ENCODE measurements at places on chromosomes 2 and 18.

- no peak for DNase-seq
Observed at GRCh38 chr2:95323347-95324155, 26.4 kb downstream of the KCNIP3 start.

DNA sequence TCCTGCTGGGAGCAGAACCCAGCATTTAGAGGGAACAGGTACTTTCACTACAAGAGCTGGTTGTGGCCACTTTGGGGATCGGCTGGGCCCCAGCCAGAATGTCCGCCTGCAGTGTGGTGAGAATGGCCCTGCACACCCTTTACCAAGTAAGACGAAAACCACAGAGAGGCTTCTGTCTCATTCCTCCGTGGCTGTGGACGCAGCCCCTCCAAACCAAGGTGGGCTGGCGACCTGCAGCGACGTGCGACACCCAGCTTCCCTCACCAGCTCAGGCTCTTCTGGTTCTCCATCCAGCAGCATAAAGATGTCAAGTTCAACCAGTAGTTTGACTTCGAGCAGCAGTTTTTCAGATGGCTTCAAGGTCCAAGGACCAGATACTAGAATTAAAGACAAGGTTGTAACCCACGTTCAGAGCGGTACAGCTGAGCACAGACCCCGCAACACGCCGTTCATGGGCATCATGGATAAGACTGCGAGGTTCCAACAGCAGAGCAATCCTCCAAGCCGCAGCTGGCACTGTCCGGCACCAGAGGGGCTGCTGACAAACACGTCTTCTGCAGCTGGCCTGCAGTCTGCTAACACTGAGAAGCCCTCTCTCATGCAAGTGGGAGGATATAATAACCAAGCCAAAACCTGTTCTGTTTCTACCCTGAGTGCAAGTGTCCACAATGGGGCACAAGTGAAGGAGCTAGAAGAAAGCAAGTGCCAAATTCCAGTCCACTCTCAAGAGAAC, 56.2 kb downstream of the WDSUB1 start:
- DNase-seq, result no peak

DNA sequence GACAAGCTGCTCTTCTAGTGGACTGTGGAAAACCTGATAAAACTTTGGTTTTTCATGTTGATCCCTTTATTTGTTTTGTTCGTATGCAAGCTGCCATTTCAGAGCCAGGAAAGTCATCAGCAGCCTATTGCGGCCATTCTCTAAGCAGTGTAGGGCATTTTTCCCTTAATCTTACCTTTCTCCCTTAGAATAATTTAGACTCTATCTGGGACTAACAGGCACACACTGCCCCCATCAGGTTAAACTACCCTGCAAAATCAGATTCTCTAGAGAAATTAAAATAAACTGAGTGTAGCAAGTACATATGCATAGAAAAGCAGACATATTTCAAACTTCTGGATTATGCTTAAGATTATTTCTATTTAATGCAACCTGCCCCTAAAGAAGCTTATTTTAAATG, 347.5 kb downstream of the METTL4 start:
- no peak for DNase-seq

GRCh38 chr18:50057009-50057408, 137.9 kb downstream of the MYO5B start:
- DNase-seq, result no peak

GRCh38 chr18:45825258-45826044, at the start of gene SIGLEC15:
TSS of gene SIGLEC15 (plus strand) at chr18:45825675. CDS start at chr18:45825729, 54 bp downstream.
- DNase-seq, result no peak

GRCh38 chr2:152046940-152047339, 51.9 kb downstream of the CACNB4 start:
- DNase-seq, result no peak

DNA sequence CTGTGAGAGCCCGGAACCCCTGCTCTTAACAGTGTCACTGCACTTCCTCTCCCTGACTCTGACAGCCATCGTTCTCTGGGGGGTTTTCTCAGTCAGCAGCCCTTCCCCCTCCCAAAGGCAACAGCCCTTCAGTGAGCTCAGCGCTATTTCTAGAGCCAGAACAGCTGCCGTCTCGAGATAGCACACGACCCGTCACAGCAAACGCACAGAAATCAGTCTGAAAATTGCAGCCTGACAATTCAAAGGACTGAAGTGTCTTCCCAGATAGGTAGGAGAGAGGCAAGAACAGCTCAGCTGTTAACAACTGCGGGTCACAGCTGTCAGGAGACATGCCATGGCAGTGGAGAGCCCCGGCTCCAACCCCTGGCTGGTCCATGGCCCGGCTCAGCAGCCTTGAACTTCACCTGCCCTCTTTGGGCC, 45.4 kb downstream of the ST8SIA5 start:
- DNase-seq, result no peak

DNA sequence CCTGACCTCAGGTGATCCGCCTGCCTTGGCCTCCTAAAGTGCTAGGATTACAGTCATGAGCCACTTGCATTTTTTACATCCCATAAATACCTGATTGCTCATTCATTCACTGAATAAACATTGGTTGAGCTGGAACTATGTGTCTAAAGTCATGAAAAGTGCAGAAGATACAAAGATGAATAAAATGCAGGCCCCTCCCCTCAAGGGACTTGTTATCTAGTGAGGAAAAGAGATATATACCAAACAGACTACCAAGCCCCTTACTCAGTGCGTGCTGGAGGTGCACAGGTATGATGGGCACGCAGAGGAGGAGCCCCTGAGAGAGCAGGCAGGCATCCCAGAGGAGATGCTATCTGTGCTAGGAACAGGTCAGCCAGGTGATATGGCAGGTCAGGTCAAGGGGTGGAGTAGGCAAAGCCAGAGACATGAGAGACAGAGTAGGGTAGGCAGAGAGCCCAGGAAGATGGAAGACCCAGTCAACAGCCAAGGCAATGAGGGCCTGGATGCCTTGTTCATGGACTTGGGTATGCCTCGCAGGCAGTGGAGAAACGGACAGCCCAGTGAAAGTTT, 7.7 kb downstream of the FHL2 start:
- DNase-seq, result no peak

DNA sequence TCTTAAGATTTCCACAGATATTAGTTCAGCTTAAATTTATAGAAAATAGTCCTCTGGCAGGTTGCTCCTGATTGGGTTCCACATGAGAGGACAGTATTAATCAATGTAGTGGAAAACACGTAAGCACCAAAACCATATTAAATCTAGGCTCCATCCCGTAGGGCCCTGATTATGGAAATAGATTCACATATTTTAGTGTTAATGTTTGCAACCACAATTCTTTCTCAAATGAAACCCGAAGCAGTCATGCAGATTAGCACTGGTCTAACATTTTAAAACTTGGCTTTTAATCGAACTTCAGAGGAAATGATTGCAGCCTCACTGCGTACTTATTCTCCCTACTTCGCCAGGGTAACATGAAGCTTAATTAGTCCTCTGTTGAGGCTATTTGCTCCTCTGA, 60.9 kb downstream of the METTL4 start:
- no peak for DNase-seq

DNA sequence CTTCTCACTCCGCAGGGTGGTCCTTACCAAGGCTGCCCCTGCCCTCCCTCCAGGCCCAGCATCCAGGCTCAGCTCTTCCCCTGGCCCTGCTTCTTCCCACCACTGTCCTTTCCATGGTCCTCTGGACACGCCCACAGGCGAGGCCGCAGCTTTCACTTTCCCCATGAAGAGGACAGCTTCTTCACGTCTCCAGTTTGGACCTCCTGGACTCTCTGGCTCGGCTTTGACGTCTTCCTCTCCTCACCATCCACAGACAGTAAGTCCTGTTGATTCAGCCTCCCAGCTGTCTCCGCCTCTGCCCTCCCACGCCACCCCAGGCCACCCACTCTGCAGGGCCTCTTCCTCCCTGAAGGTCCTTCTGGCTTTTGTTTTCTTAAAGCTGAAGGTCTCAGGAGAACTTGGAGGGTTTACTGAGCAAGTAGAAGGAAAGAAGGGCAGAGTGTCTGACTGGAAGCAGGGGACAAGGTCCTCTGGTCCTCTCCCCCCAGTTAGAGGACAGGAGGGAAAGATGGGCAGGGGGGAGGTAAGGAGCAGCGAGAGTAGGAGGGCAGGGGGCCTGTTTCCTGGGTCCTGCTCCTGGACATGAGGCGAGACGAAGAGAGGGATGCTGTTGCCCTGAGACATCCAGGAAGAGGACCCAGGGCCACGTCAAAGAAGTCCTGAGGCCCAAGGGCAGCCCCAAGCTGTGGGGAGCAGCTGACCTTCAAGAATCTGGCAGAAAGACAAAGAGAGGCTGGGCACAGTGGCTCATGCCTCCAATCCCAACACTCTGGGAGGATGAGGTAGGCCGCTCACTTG, 24.7 kb upstream of the NMUR1 start:
- peak; percentile 7 for DNase-seq

GRCh38 chr2:110667071-110667470, 10.8 kb downstream of the BUB1 start:
- DNase-seq, result no peak

GRCh38 chr2:237980087-237980486, 13.3 kb downstream of the UBE2F start:
- DNase-seq, result no peak

DNA sequence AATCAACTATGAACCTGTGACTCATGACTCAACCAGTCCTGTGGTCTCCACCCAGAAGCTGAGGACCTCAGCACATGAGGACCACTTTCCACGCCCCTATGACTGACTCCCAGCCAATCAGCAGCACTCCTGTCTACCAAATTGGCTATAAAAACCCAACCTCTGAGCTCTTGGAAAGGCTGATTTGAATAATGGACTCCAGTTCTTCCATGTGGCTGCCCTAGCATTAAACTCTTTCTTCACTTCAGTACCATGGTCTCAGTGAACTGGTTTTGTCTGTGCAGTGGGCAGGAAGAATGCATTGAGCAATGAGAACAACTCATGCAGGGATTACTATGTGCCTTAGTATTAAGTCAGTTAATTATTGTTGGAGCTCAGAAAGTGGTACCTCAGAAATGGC, 78.3 kb downstream of the CMPK2 start:
- no peak for DNase-seq

Data from AG09309 (cell line).